ENCODE measurements at places on chromosomes 16 and 17.

GRCh38 chr17:21378553-21378952 is 2.4 kb downstream of the KCNJ12 start:
- DNase-seq = no peak

DNA sequence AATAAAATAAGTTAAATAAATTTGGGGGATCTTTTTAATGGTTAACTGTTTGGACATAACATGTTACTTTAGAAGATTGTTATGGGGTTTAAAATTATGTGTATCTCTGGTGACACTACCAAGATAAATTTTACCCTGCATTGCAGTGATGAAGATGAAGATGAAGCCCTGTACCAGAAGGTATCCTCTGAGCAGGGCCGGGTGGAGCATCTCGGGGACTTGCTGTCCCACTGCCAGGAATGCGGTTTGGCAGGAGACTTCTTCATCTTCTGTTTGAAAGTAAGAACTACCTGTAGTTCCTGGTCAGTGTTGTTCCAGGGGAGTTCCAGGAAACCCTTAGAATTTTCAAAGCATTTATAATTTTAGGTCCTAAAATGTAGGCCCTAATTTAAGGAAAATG is 64.0 kb downstream of the TANGO6 start:
- DNase-seq = no peak

DNA sequence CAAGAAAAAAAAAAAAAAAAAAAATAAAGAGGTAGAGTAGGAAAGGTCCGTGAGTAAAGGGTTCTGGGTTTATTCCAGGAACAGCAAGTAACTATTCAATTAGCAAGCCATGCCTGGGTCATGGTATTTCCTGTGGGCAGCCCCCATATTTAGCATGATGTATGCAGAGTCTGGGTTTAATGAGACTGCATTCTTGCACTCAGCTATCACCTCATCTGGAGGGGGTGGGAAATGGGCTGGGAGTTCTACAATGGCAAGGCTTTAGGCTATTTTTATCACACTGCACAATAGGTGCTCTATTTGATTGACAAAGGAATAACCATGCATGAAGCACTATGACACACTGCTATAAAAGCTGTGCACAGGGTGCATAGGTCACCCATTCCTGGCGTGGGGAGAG is 104.0 kb upstream of the CCL2 start:
- no peak for DNase-seq

DNA sequence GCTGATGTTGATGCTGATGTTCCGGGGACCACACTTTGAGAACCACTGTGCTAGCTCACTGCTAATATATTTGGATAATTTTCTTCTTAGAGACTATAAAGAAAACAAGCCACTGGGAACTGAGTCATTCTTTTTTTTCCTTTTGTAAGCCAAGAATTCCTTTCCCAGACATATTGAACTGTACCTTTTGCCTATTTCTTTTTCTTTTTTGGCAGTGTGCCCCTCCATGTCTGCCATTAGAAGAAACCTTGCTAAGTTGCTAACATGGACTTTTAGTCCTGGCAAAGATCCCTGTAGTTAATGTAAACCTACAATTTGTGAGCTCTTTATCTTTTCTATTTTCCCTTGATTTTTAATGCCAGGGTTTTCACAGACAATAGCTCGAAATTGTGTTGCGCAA is 17.3 kb upstream of the ERCC4 start:
- no peak for DNase-seq

- no peak for DNase-seq
Observed at GRCh38 chr17:64150237-64151015, 20.5 kb upstream of the ERN1 start.
